A673 (cell line): ENCODE measurements at places on chromosomes 13 and 19.

GRCh38 chr13:83995930-83996329 lies 113.7 kb upstream of the SLITRK1 start:
- DNase-seq, result no peak

- no peak for DNase-seq
Measured at GRCh38 chr13:36454121-36454520, 21.8 kb downstream of the CCNA1 start.

DNA sequence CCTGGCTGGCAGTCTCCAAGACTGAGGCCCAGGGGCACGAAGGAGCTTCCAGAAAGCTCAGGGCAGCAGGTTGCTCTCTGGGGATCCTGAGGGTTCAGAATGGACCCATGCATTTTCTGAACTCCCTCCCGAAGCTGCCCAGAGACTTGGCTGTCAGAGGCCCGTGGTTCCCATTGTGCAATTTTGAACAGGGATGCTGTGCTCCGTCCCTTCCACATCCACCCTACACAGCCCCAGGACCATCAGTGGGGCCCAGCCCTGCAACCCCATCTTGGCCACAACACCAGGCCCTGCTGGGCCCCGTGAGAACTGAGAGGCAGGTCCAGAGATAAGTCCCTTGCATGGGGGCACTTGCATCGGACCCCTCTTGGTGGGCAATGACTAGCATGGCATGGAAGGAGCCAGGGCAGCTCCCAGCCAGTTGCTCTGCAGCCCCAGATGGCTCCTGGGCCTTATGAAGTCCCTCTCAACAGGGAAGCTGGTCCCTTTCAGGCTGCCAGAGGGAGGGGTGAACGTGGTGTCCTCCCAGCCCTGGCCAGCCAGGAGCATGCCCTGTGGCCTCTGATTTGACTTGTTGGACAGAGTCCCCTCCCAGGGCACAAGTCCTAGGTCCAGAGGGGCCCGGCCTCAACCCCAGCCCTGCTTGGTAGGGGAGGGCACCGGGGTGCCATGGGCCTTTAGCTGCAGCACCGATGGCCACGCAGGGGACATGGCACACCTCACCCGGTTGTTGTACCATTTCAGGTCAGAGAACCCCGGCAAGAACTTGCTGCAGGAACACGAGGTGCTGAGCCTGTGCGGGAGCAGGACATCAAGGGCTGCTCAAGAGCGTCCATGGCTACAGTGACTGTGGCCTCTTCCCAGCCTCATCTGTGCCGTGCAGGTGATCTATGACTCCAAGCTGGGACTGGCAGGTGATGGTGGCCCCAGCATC lies 17.3 kb upstream of the ZNF14 start:
- no peak for DNase-seq

GRCh38 chr13:48315969-48316650 lies 12.6 kb downstream of the RB1 start:
- no peak for DNase-seq

DNA sequence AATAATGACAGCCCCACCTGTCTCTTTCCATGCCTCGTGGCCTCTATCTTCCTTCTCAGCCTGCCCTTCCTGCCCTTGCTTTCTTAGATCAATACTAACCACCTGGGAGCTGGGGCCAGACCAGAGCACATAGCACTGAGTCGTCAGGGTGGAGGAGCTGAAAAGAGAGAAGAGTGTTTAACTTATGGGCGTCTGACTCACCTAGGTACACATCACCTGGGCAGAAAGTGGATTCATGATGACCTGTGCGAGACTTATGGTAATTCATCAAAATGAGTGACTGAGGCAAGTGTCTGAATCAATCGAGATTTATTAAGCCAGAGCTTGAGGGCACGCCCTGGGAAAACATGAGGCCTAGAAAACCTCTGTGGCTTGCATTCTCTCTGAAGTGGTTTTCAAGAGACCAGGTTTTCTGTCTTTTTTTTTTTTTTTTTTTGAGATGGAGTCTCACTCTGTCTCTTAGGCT lies 19.2 kb downstream of the CEACAM6 start:
- DNase-seq, result no peak

- DNase-seq, result no peak
Measured at GRCh38 chr19:35488677-35489076, 1.6 kb downstream of the KRTDAP start.

DNA sequence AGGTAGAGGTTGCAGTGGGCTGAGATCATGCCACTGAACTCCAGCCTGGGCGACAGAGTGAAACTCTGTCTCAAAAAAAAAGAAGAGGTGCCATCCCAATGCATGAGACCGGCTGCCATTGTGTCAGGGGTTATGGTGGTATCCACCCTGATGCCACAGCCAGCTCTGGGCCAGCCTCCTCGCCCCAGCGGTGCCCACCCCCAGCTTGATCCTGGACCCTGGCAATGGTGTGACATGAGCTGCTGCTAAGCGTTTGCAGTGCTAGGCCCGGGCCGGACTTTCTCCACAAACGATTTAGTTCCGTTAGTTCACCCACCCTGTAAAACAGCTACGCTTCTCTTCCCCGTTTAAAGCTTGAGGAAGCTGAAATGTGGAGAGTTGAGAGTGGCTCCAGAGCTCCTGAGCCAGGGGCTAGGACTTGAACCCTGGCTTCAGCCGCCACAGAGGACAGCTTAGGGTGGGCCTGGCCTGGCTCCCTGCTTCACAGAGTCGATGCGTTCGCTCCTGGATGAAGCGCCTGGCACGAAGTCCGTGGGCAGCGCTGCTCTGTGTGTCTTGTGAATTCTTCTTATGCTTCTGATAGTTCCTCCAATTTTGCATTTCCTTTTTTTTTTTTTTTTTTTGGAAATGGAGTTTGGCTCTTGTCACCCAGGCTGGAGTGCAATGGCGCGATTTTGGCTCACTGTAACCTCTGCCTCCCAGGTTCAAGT lies 25.5 kb downstream of the NKPD1 start:
- no peak for DNase-seq

DNA sequence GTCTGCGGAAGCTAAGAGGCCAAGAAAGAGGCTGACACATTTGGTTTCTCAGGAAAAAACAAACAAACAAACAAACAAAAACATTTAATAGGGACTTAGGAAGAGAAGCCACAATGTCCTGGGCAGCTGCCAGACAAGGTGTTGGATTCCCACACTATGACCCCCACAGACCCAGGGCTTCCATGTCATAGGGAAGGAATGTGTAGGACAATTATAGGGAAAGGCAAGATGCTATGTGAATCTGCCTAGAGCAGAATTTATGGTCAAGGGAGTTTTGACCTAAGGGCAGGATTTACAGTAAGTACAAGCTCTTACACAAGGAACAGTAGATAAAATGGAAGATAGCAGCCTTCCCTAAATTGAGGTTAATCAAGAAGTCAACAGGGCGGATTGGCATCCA lies 9.1 kb upstream of the CDADC1 start:
- DNase-seq, result no peak
